Left hindlimb (tissue), 1 donor: ENCODE measurements at places on chromosomes 2 and 18.

- no peak for DNase-seq
Observed at GRCh38 chr18:62957885-62958472, 242.6 kb downstream of the PHLPP1 start.

DNA sequence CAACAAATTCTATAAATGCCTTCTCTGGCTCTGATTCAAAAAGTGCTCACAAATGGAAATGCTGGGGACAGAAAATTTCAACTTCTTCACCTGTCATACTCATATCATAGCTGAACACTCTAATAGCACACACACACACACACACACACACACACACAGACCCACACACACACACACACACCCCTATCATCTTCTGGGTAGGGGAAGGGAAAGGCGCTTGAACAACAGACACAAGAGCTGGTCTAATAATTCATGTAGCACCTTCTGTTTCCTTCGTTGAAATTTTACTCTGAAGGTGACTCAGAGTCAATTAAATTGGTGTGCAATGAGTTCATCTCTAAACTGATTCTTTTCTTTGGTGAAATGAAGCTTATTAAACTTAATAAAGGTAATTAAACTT, 32.9 kb downstream of the CD28 start:
- no peak for DNase-seq

- no peak for DNase-seq
Observed at GRCh38 chr2:186984966-186985365, 136.0 kb upstream of the ZSWIM2 start.

GRCh38 chr2:44169155-44169898, 652 bp downstream of the PPM1B start:
- no peak for DNase-seq
